ENCODE measurements at places on chromosomes 3 and 15.

DNA sequence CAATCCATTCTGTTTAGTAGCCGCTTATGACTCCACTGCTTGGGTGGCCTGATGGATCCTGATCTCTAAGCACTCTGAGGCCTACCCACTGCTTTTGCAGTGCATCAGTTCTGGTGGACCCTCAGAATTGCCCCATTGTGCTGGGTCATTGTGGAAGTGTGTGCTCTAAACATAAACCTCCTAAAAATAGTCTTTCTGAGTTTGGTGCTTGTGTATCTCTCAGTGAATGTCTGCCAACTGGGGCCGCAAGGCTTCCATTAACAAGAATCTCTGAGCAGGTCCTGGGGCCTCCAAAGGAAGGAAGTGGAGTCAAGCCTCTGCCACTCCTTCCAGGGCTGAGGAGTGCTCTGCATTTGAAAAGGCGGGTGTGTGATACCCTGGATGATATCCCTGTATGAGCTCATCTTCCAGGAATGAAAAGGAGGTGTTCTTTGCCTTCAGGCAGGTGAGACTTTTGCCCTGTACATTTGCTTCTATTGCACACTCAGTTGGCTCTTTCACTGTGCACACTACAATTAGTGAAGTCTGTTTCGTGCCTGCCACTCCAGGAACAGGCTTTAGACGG is 80.0 kb upstream of the CACNA2D3 start:
- DNase-seq = no peak

- DNase-seq = no peak
Measured at GRCh38 chr15:82894971-82895520, 57.5 kb downstream of the HOMER2 start.

- DNase-seq = no peak
Measured at GRCh38 chr15:51803965-51804364, 25.5 kb upstream of the TMOD3 start.

GRCh38 chr3:128315313-128315712 is 151.4 kb downstream of the DNAJB8 start:
- DNase-seq = no peak

DNA sequence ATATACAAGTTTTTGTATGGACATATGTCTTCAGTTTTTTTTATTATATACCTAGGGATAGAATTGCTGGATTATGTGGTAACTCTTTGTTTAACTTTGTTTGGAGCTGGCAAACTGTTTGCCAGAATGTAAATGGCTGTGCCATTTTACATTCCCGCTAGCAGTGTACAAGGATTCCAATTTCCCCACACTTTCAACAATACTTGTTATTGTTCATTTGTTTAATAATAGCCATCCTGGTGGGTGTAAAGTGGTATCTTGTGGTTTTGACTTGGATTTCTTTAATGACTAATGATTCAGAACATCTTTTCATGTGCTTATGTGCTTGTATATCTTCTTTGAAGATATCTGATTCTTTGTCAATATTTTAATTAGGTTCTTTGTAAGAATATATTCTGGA is 64.4 kb downstream of the ZNF609 start:
- DNase-seq = no peak

DNA sequence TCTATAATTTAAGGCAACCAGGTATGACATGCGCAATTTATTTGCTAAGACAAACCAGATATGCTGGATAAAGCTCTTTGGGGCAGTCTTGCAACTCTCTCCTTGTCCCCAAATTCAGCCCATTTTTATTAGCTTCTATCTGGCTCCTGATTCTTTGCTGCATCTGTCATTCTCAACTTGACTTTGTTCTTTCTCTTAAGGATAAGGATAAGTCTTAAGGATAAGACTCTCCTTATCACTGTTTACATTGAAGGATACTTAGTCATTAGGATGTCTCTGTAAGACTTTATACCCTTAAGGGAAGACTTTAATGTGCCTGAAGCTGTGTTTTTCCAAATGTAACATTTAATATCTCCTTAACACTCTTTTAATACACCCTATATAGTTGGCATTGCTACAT is 49.2 kb downstream of the ALCAM start:
- DNase-seq = no peak

GRCh38 chr3:191382661-191383060 is 52.3 kb upstream of the UTS2B start:
- DNase-seq = no peak
